Foreskin keratinocyte (primary cell): ENCODE measurements at places on chromosomes 1 and 21.

- DNase-seq, result no peak
Observed at GRCh38 chr21:35840197-35840799, 220.0 kb downstream of the SETD4 start.

- no peak for DNase-seq
Observed at GRCh38 chr1:200922406-200922805, 27.7 kb downstream of the INAVA start.

DNA sequence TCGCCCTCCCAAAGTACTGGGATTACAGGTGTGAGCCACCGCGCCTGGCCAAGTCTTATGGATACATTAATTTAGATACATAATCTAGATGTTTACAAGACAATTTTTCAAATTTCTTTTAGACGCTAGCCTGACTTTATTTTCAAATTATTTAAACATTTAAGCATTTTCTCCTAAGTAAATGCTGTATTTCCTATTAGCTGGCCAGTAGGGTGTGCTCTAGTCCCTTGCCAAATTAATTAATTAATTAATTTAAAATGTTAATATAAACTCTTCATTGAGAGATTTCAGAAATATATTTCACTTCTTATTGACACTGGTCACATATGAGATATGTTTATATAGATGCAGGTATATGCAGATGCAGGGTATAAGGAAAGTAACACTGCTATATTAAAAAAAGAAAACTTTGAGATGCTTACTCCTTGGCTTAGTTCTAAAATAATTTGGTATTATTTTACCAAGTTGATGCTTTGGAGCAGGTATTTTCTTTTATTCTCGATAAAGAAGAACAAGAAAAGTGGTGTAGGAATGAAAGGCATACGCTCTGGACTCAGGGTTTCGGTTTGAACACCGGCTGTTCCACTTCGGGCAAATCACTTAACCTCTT, 5.2 kb upstream of the ERRFI1 start:
- no peak for DNase-seq

- no peak for DNase-seq
Observed at GRCh38 chr1:109770331-109771095, 6.8 kb upstream of the EPS8L3 start.

DNA sequence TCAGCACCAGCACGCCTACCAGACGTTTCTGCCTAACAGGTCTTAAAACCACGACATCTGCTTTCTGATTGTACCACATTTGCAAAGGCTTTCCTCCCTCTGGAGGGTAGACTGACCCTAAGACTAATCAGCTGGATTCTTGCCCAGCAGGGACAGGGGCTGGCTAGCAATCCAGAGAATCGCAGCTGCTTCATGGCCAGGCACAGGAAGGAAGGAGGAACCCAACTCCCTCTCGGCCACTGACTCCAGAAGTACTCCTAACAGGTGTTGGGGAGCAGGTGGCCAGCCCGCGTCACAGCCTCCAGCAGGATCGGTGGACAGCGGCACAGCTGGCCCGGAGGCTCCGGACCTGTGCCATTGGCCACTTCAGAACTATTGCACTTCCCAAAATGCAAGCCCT, 180.8 kb downstream of the NPHP4 start:
- no peak for DNase-seq

DNA sequence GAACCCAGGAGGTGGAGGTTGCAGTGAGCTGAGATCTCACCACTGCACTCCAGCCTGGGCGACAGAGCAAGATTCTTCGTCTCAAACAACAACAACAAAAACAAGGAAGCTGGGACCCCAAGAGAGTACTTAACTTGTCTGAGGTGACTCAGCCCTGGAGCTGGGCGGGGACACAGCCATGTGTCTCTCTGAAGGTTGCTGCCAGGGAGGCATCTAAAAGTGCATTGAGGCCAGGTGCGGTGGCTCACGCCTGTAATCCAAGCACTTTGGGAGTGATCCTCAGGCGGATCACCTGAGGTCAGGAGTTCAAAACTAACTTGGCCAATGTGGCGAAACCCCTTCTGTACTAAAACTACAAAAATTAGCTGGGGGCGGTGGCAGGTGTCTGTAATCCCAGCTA, 7.7 kb downstream of the IFI6 start:
- DNase-seq, result no peak

- no peak for DNase-seq
Observed at GRCh38 chr1:153356392-153357075, 1.1 kb upstream of the S100A9 start.

GRCh38 chr1:183210681-183211080, 24.6 kb downstream of the LAMC2 start:
- DNase-seq, result no peak

GRCh38 chr21:35395728-35396127, 346.6 kb upstream of the RUNX1 start:
- DNase-seq, result peak; percentile 48

GRCh38 chr1:200893411-200893901, 1.2 kb upstream of the INAVA start:
- DNase-seq, result no peak

GRCh38 chr1:18057623-18058022, 50.0 kb upstream of the IGSF21 start:
- DNase-seq, result no peak

GRCh38 chr1:168468042-168468809, 75.6 kb downstream of the XCL2 start:
- no peak for DNase-seq

DNA sequence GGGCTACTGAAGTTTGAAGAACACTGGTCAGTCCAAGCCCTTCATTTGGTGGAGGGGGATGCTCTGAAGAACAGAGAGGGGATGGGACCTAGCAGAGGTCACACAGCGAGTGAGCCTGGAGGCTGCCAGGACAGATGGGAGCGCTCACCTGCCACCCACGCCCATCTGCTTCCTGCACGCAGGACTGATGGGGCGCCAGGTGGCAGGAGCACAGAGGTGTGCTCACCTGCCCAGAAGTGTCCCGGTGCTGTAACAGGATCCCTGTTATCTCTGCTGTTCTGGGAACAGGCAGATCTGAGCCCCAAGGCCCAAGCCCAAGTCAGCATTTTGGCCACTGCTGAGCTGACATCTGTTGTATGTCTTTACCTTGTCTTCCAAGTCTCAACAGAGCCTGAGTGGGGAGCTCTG, 40.5 kb downstream of the EPHB2 start:
- no peak for DNase-seq

DNA sequence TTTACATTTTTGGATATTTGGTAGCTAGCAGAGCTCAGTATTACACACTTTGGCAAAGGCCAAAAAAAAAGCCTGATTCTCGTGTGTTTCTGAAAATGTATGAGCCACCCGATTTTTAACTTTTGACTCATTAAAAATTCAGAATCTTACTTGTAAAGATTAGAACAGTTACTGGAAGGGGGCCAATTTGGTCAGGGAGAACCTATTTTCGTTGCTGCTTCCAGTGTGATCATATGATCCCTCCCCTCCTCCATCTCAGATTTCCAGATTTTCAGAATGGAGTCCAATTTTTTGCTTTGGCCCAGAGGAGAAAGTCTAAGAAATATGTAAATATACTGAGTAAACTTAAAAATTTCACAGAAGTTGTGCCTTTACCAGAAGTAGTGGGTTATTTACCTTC, 3.2 kb upstream of the OR2AK2 start:
- no peak for DNase-seq

GRCh38 chr1:210328032-210328745, 513 bp upstream of the HHAT start:
- DNase-seq, result no peak

DNA sequence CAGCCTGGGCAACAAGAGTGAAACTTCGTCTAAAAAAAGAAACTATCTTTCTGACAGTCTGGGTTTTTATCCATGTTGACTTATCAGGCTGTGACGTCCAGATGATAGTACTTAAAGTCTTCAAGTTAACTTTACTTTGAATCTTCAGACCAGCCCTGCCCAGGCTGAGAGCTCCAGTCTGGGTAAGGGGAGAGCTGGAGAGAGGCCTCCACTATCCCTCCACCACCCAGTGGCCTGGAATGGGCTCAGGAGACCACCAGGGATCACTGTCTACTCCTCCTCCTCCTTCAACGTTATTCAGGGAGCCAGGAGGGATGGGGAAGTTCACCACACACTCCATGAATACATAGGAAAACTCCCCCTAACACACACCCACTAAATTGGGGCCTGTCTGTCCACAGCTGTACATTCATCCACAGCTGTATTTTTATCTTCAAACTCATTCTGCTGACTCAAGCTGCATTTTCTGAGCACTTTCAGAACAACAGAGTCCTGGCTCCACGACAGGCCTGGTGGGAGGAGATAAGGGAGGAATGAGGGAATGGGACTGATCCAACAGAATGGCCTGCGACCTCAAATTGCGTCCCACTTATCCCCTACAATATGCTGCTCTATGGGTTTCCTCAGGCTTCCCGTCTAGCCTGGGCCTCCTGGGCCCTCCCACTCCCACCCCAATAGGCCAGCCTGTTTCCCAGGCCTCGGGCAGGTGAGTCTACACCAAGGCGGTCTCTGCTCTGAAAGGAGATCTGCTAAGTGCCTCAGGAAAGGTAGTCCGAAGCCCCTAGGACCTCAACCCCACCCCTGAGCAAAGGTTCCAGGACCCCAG, 1.8 kb downstream of the SLC45A3 start:
- DNase-seq, result no peak

GRCh38 chr1:113617438-113618141, 141.7 kb downstream of the PHTF1 start:
- no peak for DNase-seq

GRCh38 chr21:25453524-25453923, 153.8 kb downstream of the MRPL39 start:
- peak; percentile 29 for DNase-seq

GRCh38 chr1:100250264-100250663, 630 bp upstream of the DBT start:
- DNase-seq, result no peak

GRCh38 chr1:186636786-186637185, 43.4 kb downstream of the PTGS2 start:
- peak; percentile 57 for DNase-seq

DNA sequence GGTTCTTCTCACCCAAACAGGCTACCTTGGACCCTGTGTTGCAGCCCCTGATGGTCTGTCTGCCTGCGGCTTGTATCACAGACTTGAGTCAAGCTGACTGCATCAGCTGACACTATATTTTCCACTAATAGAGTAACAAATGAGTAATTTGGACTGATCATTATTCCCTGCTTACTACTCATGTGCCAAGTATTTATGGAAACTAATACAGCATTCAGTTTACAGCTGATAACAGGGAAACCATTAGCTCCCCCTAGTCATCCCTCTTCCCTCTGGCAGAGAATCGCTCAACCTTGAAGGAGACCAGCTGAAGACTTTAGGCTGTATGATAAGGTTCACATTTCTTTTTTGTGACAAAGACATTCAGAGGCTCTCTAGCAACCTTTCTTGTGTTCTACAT, 116.6 kb upstream of the SYT6 start:
- peak; percentile 4 for DNase-seq

- DNase-seq, result peak; percentile 42
Observed at GRCh38 chr1:21200767-21201166, 24.1 kb upstream of the EIF4G3 start.

DNA sequence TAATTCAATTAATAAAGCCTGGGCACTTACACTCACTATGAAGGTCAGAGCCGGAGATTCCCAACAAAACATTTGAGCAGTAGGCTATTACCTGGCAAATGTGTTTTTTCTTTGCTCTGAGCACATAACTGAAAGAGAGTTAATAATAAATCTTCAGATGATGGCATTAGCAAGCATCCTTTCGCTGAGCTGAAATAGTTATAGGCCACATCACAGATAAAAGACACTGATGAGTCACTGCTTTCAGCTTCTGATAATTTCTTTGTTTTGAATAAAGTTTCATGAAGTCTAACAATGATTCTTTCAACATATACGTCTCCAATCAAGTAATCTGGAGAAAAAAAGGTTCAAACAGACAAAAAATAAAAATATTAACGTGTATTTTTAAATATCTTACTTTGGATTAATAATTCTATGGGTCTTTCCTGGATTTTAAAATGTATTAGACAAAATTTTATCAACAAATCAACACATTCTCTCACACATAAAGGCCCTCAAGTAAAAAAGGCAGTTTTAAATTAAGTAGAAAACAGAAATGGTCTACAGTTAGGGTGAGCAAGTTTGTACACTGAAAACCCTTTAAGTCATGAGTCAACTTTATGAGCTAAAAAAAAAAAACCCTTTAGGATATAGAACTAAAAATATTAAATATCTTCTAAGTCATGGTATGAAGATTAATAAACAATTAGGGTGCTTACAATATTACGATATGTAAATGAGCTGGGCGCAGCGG, 33.1 kb downstream of the LTN1 start:
- DNase-seq, result peak; percentile 34

GRCh38 chr1:78721136-78721535, 71.5 kb downstream of the IFI44 start:
- no peak for DNase-seq

DNA sequence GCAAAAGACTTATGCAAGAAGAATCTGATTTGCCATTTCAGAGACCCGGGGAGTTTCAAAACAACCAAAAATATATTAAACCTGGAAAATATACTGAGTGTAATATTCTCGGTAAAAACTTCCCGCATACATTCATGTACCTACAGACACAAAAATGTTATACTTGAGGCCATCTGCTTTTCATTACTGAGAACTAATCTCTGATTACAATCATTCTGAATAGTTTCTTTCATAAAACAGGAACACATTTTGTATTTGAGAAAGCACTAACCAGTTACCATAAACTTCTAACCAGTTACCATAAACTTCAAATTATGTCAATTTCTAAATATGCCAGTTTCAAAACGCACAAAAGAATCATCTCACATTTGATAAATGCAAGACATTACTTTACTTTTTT, 7.8 kb downstream of the ZNHIT6 start:
- DNase-seq, result no peak

GRCh38 chr1:22704440-22705067, 6.1 kb upstream of the EPHB2 start:
- DNase-seq, result peak; percentile 24

DNA sequence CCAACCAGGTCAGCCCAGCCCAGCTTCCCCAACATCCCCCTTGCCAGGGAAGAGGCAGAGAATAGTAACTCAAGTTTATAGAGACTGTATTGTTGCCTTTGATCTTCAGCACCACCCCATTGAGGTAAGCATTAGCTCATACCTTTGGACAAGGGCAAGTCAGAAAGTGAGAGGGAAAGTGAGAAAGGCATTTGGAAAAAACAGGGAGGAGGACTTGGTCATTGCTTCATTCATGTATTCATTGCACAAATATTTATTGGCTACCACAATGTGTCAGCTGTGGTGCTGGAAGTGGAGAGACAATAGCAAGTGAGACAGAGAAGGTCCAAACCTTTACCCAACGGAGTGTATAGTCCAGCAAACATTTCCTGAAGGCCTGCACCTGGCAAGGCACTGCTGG, 561.2 kb downstream of the KIF26B start:
- peak; percentile 90 for DNase-seq

DNA sequence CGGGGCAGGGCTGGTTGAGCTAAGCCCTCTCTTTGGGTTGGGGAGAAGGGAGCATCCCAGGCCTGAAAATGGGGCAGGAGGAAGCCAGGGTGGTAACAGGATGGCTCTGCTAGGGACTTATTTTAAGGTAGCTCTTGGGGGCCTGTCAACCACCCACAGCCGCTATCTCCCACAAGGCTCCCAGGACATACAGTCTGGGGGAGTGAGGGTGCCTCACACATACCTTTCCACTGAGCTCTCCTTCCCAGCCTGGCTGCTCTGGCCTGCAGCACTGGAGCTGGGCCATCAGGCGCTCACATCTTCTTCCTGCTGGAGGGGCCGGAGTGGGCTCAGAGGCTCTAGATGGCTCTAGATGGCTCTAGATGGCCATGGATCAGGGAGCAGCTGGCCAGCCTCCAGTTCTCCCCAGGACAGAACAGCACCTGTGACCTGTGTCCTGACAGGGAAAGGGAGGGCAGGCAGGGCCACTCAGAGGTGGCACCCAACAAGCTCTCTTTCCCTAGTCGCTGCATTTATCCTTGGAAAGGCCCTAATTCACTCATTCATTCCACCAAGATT, 11.0 kb upstream of the NPPB start:
- DNase-seq, result no peak
